ENCODE measurements at places on chromosomes 6 and 20.

- no peak for DNase-seq
Observed at GRCh38 chr6:33080127-33081089, 4.6 kb downstream of the HLA-DPB1 start.

DNA sequence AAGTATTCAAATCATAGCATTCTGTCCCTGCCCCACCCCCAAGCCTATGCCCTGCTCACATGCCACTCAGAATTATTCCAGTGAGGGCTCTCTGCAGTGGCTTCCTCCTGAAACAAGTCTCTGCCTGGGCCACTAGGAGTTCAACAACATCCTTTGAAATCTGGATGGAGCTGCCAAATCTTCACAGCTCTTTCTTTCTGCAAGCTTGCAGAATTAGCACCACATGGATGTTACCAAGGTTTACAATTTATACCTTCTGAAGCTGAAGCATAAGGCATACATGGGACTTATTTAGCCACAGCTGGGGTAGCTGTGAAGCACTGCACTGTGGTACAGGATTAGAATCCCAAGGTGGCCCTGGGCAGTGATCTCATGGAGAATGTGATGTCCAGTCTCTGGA, 577.5 kb downstream of the CD109 start:
- DNase-seq: no peak

- DNase-seq: no peak
Observed at GRCh38 chr6:57267586-57268293, 45.6 kb upstream of the RAB23 start.

GRCh38 chr6:128482642-128483041, 37.8 kb downstream of the PTPRK start:
- DNase-seq: no peak

- no peak for DNase-seq
Observed at GRCh38 chr20:22825076-22825475, 210.0 kb upstream of the SSTR4 start.

DNA sequence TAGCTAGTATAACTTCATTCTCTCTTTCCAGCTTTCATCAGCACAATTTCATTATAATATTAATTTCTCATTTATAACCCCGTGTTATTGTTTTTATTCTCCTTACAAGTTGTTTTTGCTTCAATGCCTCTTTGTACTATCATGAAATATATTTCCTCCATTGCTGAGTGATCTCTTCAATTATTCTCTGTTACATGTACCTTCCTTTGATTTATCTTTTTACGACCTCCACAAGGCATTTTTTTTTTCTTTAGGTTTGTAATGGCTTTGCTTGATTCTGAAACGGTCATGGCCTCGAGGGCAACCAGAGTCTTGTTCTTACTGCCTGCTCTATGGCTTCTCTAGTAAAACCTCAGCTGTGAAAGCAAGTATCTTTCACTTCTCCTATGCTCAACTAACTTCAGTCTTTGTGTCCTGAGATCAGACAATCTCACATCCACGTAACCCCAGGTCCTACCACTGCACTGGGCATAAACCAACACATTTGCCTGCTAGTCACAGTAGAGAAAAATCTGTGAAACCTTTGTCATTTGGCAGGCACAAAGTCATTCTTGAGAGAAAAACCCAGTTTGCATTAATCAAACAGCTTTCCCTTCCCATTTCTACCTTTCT, 119.9 kb downstream of the UST start:
- no peak for DNase-seq

DNA sequence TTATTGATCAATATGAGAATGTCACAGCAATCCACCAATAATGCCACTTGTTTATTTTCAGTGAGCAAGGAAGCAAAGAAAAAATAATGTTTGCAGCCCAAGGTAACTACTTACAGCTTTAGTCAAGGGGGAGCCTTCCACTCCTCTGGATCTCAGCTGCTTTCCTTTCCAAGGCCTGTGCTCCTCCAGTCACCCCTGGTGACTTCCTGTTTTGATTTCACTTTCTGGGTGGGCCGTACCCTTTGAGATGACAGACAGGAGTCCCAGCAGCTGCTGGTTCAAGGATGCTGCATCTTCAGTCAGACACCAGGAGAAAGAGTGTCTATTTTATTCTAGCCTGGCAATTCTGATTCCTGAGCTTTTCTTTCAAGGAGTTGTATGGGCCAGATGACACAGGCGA, 5.6 kb upstream of the VNN2 start:
- DNase-seq: peak; percentile 77

DNA sequence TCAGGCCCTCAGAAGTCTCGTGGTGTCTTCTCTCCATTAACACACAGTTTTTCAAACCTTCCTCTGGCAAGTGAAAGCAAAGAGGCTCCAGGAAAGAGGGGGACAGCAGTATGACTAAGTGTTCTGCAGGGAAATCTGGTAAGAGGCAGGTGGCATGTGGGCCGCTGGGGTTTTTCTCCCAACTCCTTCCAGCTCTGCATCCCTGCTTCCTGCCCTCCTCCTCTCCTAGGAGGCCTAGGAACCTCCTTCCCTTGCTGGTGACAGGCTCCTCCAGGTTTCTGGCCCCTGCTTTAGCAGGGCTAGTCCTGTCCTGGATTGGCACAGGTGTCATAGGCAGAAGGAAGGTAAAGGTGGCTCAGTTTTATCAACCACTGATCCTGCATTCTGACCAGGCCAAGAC, 7.6 kb upstream of the ITCH start:
- DNase-seq: no peak

Measured in natural killer cell (primary cell).